Smooth muscle cell of bladder (primary cell): ENCODE measurements at places on chromosomes 13 and 19. TPM values are rescaled to one million over a fixed set of nuclear protein-coding genes. Genes with fewer than 3 reads are reported as not detected.

The CYP2F1 gene
- total RNA-seq = not detected in 2 replicates

The GSK3A gene
- 5.3 and 7.7 TPM in 2 replicates for total RNA-seq

The LILRA1 gene
- total RNA-seq = not detected in 2 replicates

The ITGBL1 gene
- total RNA-seq = 135 and 285 TPM in 2 replicates

The AMH gene
- 0.28 and 0.46 TPM in 2 replicates for total RNA-seq

The CNN1 gene
- 7.5 and 16.5 TPM in 2 replicates for total RNA-seq

The CGB5 gene
- not detected in 2 replicates for total RNA-seq

The SLITRK5 gene
- total RNA-seq = not detected in 2 replicates

The LRRC8E gene
- 6.0 and 6.3 TPM in 2 replicates for total RNA-seq

The FCGBP gene
- 0.14 and 0.65 TPM in 2 replicates for total RNA-seq

The SIGLEC11 gene
- total RNA-seq = not detected in 2 replicates

The EPS8L1 gene
- 0.09 and 0.85 TPM in 2 replicates for total RNA-seq

The CGB8 gene
- not detected in 2 replicates for total RNA-seq
